ENCODE measurements at places on chromosomes 1 and 21.

- DNase-seq = no peak
Observed at GRCh38 chr1:56710646-56711045, 65.5 kb downstream of the PRKAA2 start.

GRCh38 chr1:240304466-240304865 is 212.8 kb downstream of the FMN2 start:
- peak; percentile 34 for DNase-seq

DNA sequence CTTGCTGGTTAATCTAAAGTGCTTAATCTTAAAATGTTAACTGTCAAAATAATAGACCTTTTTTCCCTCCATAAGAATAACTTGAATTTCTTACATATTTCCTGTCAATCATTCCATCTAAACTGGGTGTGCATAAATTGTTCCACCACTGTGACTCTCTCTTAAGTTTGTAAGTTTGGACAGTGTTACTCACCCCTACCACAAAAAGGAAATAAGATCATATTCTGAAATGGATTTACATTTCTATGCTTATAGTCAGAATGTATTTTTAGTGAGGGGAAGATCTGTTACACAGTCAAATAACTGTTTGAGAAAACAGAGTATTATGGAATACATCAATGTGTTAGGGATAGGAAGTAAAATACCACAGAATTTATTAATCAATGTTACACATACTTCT is 109.6 kb upstream of the DPYD start:
- no peak for DNase-seq

- no peak for DNase-seq
Observed at GRCh38 chr1:119351997-119352396, 16.6 kb upstream of the HAO2 start.

- DNase-seq = no peak
Observed at GRCh38 chr1:201401700-201402099, 2.6 kb upstream of the LAD1 start.

DNA sequence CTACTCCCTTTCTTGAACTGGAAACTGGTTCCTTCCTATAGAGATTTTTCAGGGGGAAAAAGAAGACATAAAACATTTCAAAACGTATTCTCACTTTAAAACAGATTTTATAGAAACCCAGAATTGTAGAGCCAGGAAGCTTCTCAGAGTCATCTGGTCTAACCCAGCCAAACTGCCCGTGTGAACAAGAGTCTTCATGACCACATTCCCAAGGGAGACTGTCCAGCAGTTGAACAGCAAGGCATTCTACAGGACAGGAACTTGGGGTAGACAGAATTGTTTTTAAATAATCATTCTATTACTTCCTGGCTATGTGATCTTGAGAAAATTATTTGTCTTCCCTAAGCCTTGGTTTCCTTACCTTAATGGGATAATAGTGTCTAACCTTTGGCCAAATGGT is 163.5 kb upstream of the IVNS1ABP start:
- no peak for DNase-seq

DNA sequence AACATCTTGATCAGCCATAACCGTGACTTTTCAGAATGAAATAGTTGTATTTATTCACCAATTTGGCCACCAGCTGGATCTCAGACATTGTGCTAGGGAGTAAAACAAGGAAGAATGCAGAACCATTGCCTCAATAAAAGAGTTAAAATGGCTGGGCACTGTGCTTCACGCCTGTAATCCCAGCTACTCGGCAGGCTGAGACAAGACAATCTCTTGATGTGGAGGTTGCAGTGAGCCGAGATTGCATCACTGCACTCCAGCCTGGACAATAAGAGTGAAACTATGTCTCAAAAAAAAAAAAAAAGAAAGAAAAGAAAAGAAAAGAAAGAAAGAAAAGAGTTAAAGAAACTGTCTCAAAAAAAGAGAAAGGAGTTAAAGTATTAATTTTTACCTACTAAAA is 199.5 kb downstream of the TPR start:
- no peak for DNase-seq

GRCh38 chr1:44300852-44301251 is 54.2 kb downstream of the ERI3 start:
- DNase-seq = peak; percentile 17

DNA sequence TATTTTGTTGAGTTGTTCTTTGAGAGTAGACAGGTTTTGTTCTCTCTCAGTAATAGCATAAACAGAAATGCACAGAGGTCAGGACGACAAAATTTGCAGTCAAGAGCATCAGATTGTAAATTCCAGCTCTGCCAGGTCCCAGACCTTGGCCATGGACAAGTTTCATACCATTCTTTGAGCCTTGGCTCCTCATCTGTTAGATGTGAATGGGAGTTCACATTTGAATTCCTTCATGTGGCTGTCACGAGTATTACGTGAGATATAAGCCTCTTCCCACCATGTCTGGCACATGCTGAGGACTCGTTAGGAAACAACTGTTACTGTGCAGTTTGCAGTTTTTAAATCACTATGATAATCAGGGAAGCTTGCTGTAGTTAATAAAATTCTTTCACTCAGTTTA is 93.2 kb upstream of the KCTD3 start:
- DNase-seq = no peak

- DNase-seq = no peak
Observed at GRCh38 chr1:43276673-43277072, 6.9 kb downstream of the TMEM125 start.

GRCh38 chr1:95323123-95323522 is 89.1 kb downstream of the RWDD3 start:
- DNase-seq = no peak

Data from NCI-H524 treated with DMSO at 0.1 percent for 48 hours (cell line).